ENCODE measurements at places on chromosomes 6 and 20.

DNA sequence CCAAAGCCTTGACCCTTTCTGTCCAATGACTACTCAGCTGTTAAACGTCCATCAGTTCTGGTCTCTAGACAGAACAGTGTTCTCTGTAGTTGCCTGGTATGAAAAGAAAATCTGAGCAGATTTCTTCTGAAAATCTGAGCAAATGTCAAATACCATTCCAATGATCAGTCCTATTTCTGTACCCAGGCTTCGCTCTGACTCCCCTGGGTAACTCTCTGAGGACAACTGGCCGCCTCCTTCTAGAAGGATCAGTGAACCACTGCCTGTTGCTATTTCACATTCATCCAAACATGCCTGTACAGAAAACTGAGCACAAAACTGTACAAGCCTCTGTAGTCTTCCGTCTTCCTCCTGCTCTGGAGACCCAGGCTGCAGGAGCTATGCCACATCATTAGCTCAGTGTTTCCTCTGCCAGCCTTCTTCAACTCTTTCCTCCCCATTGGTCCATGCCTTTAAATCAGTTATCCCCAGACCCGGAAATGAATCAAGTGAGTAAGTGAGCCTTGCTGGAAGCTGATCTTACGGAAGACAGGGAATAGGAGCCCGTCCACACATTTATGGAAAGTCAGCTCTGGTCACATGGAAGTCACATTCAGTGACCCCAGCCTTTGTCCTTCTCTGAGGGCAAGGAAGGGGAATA is 63.3 kb downstream of the DAAM2 start:
- peak overlapping the region; percentile 26 for H3K27ac ChIP-seq
- DNase-seq: no peak
- no peaks in the 10 kb centered on the region for H3K36me3 ChIP-seq
- H3K4me1 ChIP-seq: no peaks in the 10 kb centered on the region

GRCh38 chr20:38843346-38843745 is 37.8 kb downstream of the PPP1R16B start:
- peaks cover 21% of the 10 kb centered on the region for H3K4me1 ChIP-seq
- peak overlapping the region; percentile 65 for H3K27ac ChIP-seq
- H3K4me3 ChIP-seq: no peak overlapping the region
- no peak for DNase-seq

GRCh38 chr6:147285087-147285855 is 81.1 kb downstream of the STXBP5 start:
- peaks cover 23% of the 10 kb centered on the region for H3K4me1 ChIP-seq
- DNase-seq: no peak
- no peak overlapping the region for H3K4me3 ChIP-seq
- no peak overlapping the region for H3K27ac ChIP-seq

GRCh38 chr6:107264357-107264840 is 149.1 kb upstream of the BEND3 start:
- H3K27ac ChIP-seq: no peak overlapping the region
- H3K36me3 ChIP-seq: no peaks in the 10 kb centered on the region
- no peak overlapping the region for H3K4me3 ChIP-seq
- H3K27me3 ChIP-seq: no peaks in the 10 kb centered on the region
- DNase-seq: no peak
- no peaks in the 10 kb centered on the region for H3K4me1 ChIP-seq

DNA sequence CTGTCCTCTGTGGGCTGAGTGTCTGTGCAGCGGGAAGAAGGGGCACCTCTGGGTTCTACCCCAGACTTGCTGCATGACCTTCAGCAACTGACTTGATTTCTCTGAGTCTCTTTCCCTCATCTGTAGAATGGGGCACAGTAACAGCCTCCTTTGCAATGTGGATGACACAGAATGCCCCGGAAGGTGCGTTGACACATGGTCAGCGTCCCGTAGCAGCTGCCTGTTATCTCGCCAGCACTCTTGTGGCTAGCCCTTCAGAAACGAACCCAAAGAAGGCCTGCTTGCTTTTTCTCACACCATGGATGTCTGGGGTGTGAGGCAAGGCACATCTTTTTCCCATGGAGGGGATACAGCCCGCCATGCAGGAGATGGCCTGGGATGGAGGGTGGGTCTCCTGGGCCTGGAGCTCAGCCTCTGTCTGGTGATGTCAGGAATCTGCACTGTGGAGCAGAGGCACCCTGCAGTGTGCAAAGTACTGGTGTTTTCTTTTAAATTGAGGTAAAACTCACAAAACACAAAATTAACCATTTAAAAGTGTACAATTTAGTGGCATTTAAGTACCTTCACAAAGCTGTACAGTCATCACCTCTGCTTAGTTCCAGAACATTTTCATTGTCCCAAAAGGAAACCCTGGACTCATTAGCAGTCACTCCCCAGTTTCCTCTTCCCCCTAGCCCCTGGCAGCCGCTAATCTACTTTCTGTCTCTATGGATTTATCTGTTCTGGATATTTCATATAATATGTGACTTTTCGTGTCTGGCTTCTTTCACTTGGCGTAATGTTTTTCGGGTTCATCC is 59.8 kb upstream of the FAM83D start:
- H3K4me3 ChIP-seq: no peak overlapping the region
- peaks cover 47% of the 10 kb centered on the region for H3K4me1 ChIP-seq
- no peaks in the 10 kb centered on the region for H3K36me3 ChIP-seq
- H3K27ac ChIP-seq: no peak overlapping the region
- no peak for DNase-seq
- no peaks in the 10 kb centered on the region for H3K27me3 ChIP-seq

DNA sequence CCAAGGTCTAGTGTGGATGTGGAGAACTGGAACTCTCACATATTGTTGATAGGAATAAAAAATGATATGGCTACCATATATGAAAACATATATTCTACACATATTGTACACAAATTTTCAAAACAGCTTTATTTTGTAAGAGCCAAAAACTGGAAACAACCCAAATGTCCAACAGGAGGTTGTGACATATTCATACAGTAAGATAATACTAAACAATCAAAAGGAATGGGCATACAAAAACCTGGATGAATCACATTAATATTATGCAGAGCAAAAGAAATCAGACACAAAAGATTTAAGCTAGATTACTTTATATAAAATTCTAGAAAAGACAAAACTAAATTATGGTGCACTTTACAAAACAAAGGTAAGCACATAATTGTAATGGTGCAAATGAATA is 223.9 kb downstream of the SIM1 start:
- no peaks in the 10 kb centered on the region for H3K27me3 ChIP-seq
- H3K36me3 ChIP-seq: no peaks in the 10 kb centered on the region
- no peak overlapping the region for H3K27ac ChIP-seq
- H3K4me3 ChIP-seq: no peak overlapping the region
- H3K4me1 ChIP-seq: no peaks in the 10 kb centered on the region

DNA sequence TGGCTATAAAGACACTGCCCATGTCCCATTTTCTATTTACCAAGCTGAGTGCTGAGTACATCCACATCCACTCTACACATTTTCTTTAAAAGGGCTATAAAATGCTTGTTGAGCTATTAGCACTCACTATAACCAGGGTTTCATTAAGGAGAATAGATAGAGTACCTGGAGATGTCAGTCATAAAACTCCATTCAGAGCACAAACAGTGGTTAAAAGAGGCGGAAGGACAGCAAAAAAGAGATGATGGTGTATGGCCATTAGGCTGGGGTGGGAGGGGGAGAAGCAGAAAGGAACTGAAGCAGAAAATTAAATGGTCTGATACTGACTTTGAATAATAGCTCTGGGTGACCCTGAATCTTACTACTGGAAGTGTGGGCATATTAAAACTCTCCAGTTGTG is 609.9 kb upstream of the MAP3K7 start:
- no peaks in the 10 kb centered on the region for H3K36me3 ChIP-seq
- H3K27ac ChIP-seq: no peak overlapping the region
- H3K27me3 ChIP-seq: no peaks in the 10 kb centered on the region
- no peak overlapping the region for H3K4me3 ChIP-seq

GRCh38 chr6:12602951-12603672 is 113.5 kb upstream of the PHACTR1 start:
- H3K27ac ChIP-seq: no peak overlapping the region
- no peaks in the 10 kb centered on the region for H3K36me3 ChIP-seq
- H3K27me3 ChIP-seq: no peaks in the 10 kb centered on the region

GRCh38 chr6:111171577-111172400 is 84.5 kb downstream of the SLC16A10 start:
- no peak overlapping the region for H3K4me3 ChIP-seq
- no peaks in the 10 kb centered on the region for H3K36me3 ChIP-seq
- H3K27ac ChIP-seq: no peak overlapping the region
- no peak for DNase-seq

GRCh38 chr20:21901470-21902275 is 196.2 kb downstream of the PAX1 start:
- DNase-seq: no peak
- no peak overlapping the region for H3K27ac ChIP-seq
- H3K27me3 ChIP-seq: no peaks in the 10 kb centered on the region
- no peak overlapping the region for H3K4me3 ChIP-seq

Measured in Peyer's patch (tissue), 4 donors.